Lower leg skin (tissue), 4 donors: ENCODE measurements at places on chromosomes 6 and 20. TPM values are rescaled to one million over a fixed set of nuclear protein-coding genes. Genes with fewer than 3 reads are reported as not detected.

HLA-DQB2 gene
- 73.7 TPM for total RNA-seq

NCOA7 gene
- 14.9 TPM for total RNA-seq

KIAA1755 gene
- total RNA-seq = 0.46 TPM

LHFPL5 gene
- total RNA-seq = not detected

POM121L2 gene
- not detected for total RNA-seq

RIPOR2 gene
- total RNA-seq = 5.2 TPM

ADGB gene
- 1.8 TPM for total RNA-seq

PLAGL2 gene
- total RNA-seq = 10.5 TPM

C6orf132 gene
- 119 TPM for total RNA-seq

SNAP91 gene
- not detected for total RNA-seq

CDH26 gene
- total RNA-seq = 10.6 TPM

TSHZ2 gene
- 10.4 TPM for total RNA-seq

TNFRSF21 gene
- 3.6 TPM for total RNA-seq

ZC2HC1B gene
- not detected for total RNA-seq

SMPDL3A gene
- total RNA-seq = 115 TPM

COX4I2 gene
- 3.1 TPM for total RNA-seq

ZBTB46 gene
- 6.1 TPM for total RNA-seq

SLC17A3 gene
- total RNA-seq = not detected

FOXC1 gene
- 16.0 TPM for total RNA-seq

C20orf204 gene
- 0.63 TPM for total RNA-seq

CD83 gene
- total RNA-seq = 3.3 TPM

OR14J1 gene
- not detected for total RNA-seq

RIMS4 gene
- not detected for total RNA-seq

ENPP1 gene
- total RNA-seq = 7.6 TPM

SLC35D3 gene
- not detected for total RNA-seq

FKBP5 gene
- 166 TPM for total RNA-seq

SNX9 gene
- total RNA-seq = 59.5 TPM

TRIM15 gene
- 1.1 TPM for total RNA-seq

CD109 gene
- total RNA-seq = 35.9 TPM

BHLHE23 gene
- not detected for total RNA-seq

LGSN gene
- not detected for total RNA-seq
